ENCODE measurements at places on chromosomes 13 and 19.

- no peak for DNase-seq
These were observed 163.4 kb upstream of the GPR12 start for GRCh38 chr13:26923824-26924605.

DNA sequence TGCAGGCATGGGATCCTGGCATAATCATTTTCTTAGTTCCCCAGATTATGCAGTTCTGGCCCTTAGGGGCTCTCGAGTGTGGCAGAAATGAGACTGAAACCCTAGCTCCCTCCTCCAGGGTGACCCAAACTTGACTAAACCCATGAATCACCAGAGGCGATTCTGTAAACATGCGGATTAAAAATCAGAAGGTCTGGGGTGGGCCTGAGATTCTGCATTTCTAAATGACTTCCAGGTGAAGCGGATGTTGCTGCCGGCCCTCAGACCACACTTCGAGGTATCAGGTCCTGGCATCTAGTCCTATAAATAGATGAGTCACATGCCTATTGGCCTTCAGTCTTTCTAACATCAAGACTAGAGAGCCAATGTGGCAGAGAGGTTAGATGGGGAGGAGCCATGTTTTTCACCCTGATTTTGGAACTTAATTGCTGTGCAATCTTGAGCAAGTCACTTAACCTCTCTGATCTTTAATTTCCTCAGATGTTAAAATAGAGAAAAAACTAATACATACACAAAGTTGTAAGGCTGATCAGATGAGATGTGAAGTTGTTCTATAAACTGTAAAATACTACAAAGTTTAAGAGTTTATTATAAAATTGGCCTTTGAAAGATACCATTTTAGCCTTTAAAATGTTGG is 431.2 kb downstream of the FOXO1 start:
- no peak for DNase-seq

DNA sequence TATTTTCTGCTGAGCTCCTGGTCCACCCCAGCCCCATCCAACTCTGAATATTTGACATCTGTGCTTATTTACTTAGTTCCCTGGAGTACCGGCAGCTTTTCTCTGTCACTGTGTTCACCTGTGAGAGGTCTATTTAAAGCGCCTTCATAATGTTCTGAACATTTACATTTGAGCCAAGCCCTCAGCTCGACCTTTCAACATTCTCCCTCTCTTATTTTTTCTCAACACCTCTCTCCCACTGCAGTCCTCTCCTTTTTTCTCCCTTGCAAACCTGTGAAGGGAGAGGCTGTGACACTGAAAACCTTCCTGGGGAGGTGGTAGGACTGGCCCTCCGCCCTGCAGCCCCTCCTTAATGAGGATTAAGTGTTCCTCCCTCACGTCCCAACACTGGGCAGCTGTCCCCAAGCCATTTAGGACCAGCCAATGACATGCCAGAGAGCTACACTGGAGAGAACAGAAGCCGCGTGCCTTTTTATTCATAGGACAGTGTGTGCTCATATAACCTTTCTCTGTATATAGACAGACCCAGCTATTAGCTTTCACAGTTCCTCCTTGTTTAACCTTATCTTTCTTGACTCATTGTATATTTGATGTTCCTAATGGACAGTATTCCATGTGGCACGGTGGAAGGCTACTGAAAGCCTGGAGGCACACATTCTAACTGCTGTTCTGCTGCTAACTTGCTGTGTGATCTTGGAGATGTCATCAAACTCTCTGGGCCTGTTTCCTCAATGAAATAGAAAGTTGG is 134.8 kb downstream of the NUFIP1 start:
- no peak for DNase-seq

GRCh38 chr13:35179494-35179893 is 237.4 kb downstream of the NBEA start:
- DNase-seq, result no peak

- no peak for DNase-seq
These were observed 179.1 kb downstream of the RBM26 start for GRCh38 chr13:79226938-79227337.

GRCh38 chr13:52112591-52112990 is 16.3 kb downstream of the NEK5 start:
- no peak for DNase-seq

GRCh38 chr13:111319521-111319920 is 921 bp upstream of the TEX29 start:
- DNase-seq, result no peak

DNA sequence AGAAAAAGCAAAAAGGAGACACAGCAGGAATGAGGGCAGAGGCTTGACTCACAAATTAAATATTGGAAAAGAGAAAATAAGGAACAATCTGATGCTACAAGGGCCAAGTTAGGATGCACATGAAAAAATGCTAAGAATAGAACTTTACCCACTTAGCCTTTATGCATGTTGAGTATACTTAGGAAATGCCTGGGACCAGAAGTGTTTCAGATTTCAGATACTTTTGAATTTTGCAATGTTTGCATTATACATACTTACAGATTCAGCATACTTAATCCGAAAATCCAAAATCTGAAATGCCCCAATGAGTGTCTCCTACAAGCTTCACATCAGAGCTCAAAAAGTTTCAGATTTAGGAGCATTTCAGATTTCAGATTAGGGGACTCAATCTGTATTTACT is 262.3 kb downstream of the ABCC4 start:
- no peak for DNase-seq

DNA sequence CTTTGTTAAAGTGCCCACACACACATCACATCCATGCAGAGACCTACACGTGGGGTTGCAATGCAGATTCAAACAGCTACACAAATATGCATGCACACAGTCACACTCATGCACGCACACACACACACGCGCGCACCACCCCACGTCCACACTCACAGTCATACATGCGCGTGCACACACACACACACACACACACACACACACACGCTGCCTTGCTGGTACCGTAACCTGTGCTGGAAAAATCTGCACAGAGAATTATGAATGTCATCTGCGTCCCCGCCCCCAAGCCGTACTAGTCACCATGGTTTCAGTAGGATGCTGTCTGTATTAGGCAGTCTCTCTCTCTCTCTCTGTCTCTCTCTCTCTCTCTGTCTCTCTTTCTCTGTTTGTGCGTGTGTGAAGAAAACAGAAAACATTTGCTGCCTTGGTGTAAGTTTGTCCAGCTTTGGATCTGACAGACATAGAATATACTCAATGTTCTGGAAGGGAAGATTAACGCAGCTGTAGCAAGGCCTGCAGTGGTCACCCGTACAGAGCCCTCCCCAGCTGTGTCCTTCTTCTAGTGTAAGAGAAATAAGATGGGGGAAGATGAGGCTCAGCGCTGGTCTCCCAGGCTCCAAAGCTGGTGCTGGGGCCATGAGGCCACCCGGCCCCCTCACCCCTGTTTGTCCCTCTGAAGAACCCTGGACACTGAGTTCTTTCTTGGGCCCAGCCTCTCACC is 26.4 kb upstream of the DPP9 start:
- DNase-seq, result no peak

DNA sequence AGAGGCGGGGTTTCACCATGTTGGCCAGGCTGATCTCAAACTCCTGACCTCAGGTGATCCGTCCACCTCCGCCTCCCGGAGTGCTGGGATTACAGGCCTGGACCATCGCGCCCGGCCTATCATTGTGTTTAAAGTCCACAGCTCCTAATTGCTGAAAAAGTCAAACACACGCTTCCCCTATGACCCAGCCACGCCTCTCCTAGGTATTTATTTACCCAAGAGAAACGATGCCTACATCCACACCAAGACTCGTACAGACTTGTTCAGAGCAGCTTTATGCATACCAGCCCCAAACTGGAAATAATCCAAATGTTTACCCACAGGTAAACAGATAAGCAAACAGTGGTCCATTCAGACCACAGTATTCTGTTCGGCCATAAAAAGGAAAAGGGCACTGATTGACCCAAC is 15.1 kb downstream of the ZNRF4 start:
- no peak for DNase-seq

GRCh38 chr13:33518452-33518851 is 232.9 kb upstream of the STARD13 start:
- DNase-seq, result no peak

- DNase-seq, result peak; percentile 43
These were observed at the start of gene TSHZ3 for GRCh38 chr19:31349160-31349881. TSHZ3 (minus strand) TSS chr19:31349436; CDS start chr19:31349219, 217 bp downstream.

GRCh38 chr19:49739933-49740332 is 23.2 kb downstream of the TSKS start:
- DNase-seq, result no peak

- DNase-seq, result no peak
These were observed 27.6 kb downstream of the ZNF541 start for GRCh38 chr19:47545061-47545948.

DNA sequence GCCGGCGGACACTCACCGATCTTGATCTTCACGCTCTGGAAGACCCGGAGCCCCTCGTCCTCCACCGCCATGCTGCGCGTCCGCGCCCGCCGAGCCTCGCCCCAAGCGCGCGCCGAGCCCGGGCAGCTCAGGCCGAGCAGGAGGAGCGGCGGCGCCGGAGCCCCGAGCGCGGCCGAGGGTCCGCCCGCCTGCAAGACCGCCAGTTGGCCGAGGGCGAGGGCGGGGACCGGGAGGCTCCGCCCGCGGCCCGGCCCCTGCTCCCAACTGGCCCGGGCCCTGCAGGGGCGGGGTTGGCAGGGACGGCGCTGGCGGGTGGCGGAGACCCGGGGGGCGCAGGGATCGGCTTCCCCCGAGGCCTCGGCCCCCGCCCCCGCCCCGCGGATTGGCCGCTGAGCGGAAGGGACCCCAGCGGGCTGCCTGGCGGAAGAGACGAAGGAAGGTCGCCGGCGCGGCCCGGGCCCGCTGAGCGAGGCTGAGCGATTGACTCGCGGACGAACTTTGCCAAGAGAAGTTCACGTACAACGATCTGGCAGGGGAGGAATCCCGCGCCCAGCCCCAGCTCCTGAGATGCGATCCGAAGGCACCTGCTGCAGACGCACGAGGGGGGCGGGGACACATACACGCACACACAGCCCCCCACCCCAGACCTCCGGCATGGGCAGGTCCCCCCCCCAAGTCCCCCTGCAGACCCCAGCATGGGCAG is at the start of gene RASA3:
TSS of gene RASA3 (minus strand) at position 205 of the 703 bp plus-strand sequence. CDS start at position 71, 134 bp downstream.
- peak; percentile 69 for DNase-seq

DNA sequence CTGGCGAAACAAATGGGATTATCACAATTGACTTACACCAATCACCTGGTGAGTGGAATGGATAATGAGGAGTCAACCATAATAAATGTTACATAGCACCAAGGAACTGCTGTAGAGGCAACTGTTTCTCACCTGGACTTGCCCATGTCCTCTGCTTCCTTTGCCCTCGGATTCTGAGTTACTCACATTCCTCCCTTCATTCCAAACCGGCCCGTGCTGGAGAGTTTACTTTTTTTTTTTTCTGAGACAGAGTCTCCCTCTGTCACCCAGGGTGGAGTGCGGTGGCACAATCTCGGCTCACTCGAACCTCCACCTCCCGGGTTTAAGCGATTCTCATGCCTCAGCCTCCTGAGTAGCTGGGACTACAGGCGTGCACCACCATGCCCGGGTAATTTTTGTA is 41.5 kb upstream of the TSC22D1 start:
- no peak for DNase-seq

DNA sequence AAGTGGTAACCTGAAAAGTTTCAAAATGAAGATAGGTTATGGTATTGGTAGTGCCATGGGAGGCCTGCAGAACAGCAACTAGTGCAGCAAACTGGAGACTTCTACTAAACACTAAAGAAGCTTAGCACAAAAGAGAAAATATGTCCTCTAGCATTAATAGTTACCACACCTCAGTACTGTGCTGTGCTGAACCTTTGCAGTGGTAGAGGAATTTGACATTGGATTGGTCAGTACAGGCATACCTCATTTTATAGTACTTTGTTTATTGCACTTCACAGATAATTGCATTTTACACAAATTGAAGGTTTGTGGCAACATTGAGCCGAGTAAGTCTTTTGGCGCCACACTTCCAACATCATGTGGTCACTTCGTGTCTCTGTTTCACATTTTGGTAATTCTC is 40.4 kb downstream of the ZMYM2 start:
- DNase-seq, result no peak

DNA sequence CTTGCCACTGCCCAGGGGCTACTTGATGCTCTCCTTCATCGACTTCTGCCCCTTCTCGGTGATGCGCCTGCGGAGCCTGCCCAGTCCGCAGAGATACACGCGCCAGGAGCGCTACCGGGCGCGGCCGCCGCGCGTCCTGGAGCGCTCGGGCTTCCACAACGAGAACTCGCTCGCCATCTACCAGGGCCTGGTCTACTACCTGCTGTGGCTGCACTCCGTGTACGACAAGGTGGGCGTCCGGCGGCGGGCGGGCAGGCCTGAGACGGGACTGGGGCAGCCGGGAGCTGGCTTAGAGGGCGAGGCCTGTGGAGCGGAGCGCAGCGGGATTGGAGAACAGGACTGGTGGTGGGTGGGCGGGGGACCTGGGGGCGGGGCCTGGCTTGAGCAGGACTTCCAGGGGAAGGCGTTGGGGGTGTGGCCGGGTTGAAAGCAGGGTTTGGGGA is 12.7 kb upstream of the PSMD8 start:
- peak; percentile 60 for DNase-seq

DNA sequence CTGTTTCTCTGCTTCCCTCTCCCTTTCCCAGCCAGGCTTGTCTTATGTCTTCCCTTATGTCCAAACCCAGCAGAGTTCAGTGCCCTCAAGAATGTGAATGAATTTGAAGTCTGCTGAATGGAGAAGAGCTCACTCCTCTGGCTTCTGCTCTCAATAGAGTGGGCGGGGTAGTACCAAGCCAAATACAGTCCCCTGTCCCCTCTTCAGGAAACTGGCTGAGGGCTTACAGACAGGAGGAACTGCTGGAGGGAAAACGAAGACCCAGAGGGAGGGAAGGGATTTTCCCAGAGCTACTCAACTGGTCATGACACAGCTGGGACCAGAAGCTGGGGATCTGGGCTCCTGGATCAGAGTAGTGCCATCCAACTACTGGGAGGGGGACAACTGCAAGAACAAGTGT is 32.9 kb upstream of the POU2F2 start:
- DNase-seq, result no peak

DNA sequence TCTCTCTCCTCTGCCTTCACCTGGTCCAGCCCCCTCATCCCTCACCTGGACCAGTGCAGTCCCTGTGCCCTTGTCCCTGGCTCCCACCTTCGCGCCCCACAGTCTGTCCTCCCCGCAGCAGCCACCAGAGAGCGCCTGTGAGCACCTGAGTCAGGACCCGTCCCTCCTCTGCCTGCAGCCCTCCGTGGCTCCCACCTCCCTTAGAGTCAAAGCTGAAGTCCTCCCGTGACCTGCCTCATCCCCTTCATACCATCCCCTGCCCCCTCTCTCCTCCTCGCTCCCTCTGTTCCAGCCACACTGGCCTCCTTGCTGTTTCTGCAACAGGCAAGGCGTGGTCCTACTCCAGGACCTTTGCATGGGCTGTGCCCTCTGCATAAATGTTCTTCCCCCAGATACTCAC is 10.3 kb downstream of the CELF5 start:
- DNase-seq, result no peak

DNA sequence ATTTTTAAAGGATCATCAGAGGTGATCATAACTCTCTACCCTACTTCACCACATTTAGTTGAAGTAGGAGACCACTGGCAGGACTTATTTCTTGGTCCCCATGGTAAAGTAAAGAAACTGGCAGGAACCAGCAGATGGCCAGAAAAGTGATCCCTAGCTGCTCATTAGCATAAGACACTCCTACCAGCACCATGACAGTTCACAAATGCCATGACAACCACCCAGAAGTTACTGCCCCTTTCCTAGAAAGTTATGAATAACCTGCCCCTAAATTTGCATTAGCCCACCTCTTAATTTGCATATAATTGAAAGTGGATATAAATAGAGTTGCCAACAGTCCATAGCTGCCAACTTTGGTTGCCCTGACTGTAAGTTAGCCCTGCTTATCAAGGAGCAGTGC is 18.4 kb upstream of the RUBCNL start:
- no peak for DNase-seq

All from CD4-positive, alpha-beta T cell treated with Interleukin-1 beta for 1 hour (primary cell).